ENCODE measurements at places on chromosomes 6 and 20.
A peak's percentile ranks its signal among the peaks of the same experiment; 100 is the strongest.

GRCh38 chr6:33276864-33277662 lies at the start of gene B3GALT4:
B3GALT4 (plus strand) TSS chr6:33277123; CDS start chr6:33277420, 297 bp downstream.
- DNase-seq, result no peak

DNA sequence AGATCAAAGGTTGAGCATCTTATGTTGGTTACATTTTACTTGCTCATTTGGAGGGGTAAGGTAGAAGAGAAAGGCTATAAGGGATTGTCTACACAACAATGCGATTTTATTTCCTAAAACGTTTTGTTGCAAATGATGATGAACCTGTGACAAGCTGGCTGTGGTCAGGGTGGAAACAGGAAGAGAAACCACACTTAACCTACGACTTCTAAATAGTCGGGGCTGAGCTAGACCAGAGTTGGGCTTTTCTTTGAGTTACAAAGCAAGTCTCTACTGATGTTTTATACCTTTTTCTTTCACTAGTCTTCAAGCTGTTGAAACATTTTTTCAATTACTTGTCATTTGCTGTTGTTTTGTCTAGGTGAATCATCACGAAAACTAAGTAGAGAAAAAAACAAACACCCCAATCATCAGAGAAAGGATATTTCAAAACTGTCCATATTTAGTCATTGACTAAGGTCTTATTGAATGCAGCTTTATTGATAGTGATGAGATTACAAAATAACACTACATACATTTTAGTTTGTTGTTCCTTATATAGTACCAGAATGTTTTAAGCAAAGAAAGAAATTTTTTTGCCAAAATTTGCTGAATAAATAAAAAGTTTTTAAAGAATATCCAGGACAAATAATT lies 18.0 kb downstream of the KLHL31 start:
- no peak for DNase-seq

GRCh38 chr6:144347933-144348332 lies 62.8 kb downstream of the UTRN start:
- no peak for DNase-seq

GRCh38 chr20:23128461-23129125 lies 42.5 kb upstream of the CD93 start:
- no peak for DNase-seq

DNA sequence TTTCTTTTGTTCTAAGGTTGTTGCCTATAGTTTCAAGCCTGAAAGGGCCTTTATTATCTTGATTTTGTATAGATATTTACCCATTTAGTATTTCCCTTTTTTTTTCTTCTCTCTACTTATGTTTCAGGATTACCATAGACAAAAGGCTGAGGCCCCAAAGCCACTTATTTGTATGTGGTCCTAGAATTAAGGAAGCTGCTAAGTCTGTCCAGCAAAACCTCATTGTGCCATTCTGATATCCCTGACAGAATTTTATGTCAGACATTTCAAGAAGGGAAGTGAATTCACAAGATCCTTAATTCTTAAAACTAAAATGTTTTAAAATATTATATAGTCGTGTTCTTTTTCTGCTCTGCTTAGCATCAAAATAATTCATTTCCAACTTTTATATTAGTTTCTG lies 6.9 kb downstream of the HAO1 start:
- DNase-seq, result no peak

GRCh38 chr6:101666256-101666655 lies 272.7 kb downstream of the GRIK2 start:
- DNase-seq, result peak; percentile 51

- no peak for DNase-seq
Measured at GRCh38 chr6:79824202-79824601, 123.2 kb downstream of the ELOVL4 start.

DNA sequence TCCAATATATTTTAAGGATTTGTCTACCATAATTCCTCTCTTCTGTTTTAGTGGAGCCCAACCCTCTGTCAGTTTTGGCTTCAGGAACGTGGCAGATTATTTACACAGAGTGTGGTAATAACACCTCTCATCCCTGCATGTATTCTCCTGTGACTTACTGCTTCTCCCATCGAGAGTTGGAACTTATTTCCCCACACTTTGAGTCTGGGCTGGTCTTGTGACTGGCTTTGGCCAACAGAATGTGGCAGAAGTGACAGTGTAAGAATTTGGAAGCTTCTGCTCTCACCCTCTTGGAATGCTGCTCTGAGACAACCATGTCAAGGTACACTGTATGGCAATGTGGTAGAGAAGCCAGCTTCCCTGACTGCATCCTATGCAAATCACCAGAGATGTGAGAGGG lies 407.7 kb downstream of the EPM2A start:
- DNase-seq, result no peak

- no peak for DNase-seq
Measured at GRCh38 chr20:22576733-22577514, 7.4 kb downstream of the FOXA2 start.

DNA sequence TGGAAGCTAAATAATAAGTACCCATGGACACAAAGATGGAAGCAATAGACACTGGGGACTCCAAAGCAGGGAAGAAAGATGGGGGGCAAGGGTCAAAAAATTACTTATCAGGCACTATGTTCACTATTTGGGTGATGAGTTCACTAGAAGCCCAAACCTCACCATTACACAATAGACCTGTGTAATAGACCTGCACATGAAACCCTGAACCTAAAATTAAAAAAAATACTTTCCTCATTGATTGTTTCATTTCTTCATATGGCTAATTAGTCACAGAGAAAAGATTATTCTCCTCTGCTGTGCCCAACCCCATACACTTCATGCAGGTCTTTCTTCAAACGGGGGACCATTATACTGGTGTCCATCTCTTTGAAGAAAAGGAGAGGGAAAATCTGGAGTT lies 213.0 kb upstream of the DTNBP1 start:
- DNase-seq, result no peak

DNA sequence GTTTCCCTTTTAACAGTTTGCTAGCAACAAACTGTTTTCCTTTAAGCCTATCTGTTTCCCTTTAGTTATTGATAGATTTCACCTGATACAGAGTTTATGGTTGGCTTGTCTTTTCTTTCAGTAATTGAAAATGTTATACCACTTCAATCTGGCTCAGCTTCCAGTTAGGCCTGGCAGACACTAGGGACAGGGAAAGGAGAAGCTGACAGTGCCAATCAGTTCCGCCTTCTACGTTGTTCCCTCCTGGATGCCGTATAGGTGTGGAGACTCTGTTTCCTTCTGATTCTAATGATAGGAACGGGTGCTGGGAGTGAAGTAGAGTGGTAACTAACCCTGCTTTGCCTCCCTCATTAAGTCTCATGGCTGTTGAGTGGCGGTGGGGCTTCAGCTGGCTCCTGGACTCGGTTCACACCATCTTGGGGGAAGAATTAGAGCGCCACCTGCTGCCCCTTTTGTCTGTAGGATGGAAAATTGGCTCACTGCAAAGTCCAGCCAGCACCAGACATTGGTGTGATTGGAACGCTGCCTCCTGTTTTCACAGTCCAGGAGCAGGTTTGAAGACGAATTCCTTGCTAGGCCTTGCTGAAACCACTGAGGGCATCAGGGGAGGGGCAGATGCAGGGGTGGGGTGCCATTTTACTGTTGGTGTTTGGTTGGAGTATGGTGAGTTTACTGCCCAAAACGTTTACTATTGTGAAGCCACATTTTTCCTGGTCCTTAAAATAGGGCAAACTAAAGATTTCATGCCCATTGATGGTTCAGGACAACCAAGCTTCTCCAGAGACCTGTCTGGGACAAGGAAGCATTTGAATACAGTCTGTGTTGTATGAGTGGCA lies 1729.5 kb downstream of the GRIK2 start:
- no peak for DNase-seq

DNA sequence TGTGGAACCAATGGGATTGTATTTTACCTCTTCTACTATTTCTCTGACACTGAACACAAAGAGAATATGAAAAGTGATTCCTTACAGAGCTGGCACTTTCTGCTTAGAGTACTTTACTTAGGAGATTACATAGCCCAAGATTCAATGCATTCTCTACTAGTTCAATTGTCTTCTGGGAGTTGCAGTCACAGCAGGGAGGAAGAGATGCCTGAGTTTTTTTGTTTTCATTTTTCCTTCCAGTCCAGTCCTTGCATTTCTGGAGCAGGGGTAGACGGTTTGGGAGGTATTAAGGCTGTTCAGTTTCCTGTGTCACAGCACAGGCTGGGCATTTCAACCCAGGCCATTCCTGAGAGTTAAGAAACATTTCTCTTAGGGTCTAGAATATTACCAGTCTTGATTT lies 42.0 kb upstream of the SLC2A12 start:
- no peak for DNase-seq

- DNase-seq, result no peak
Measured at GRCh38 chr6:3235486-3235885, 8.0 kb upstream of the TUBB2B start.

DNA sequence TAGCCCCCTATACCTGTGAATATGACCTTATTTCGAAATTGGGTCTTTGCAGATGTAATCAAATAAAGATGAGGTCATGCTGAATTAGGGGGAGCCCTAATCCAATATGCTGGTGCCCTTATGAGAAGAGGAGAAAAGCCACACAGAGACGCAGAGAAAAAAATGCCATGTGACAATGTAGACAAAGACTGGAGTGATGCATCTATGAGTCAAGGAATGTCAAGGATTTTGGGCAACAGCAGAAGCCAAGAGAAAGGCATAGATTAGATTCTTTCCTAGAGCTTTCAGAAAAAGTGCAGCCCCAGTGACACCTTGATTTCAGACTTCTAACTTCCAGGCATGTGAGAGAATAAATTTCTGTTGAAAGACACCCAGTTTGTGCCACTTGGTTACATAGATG lies 47.4 kb upstream of the HS3ST5 start:
- peak; percentile 48 for DNase-seq

- no peak for DNase-seq
Measured at GRCh38 chr20:10094566-10095173, 59.9 kb downstream of the ANKEF1 start.

DNA sequence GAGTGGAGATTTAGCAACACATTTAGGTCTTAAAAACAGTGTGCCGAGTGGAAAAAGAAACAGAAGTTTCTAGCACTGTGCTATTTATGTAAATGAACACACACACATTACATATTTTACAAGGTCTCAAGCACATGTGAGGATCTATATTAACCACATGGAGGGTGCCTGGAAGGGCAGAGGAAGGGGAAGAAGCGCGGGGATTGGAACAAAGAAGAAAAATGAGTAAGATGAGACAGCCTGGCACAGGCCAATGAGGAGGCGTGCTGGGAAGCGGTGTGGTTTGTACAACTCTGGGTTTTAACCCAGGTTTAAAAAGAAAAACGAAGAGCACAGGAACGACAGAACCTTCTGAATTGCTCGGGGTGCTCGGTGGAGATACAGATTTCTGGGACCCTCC lies 5.7 kb downstream of the KCNG1 start:
- DNase-seq, result no peak

GRCh38 chr6:7986219-7986618 lies 75.6 kb upstream of the TXNDC5 start:
- DNase-seq, result no peak

DNA sequence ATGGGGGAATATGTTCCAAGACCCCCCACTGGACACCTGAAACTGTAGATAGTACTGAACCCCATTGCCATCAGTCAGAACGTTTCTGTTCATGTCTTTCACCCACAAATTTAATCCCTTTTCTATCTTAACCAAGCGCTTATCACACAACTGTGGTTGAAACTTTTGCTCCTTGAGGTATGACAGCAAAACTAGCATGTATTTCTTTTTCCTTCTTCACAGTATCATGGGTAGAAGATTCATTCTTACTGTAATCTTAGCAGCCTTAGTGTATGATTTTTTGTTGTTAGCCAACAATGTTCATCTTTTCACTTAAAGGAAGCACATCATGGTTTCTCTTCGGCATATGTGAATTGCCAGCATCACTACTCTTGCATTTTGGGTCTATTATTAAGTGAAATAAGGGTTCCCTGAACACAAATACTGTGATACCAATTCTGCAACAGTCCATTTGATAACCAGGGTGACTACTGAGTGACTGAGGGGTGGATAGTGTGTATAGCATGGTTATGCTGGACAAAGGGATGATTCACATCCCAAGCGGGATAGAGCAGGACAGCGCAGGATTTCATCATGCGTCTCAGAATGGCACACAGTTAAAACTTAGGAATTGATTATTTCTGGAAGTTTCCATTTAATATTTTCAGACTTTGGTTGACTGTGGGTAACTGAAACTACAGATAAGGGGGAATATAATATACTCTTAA lies 41.8 kb downstream of the KCNS1 start:
- DNase-seq, result no peak

DNA sequence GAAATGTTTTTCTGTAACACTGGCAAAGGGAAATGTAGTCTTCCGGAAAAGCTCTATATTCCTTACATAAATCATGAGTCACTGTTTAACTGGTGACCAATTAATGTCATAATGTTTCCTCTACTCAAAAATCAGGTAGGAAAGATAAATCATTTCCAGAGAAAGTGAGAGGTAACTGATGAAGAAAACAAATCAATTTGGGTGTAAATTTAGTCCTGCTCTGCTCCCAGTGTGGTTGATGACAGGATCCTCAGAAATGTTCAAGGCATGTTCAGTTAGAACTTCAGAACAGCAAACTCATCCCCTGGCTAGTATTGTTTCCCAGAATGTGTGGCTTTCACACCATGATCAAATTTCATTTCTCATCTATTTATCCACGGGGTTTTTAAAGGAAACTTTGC lies 38.8 kb upstream of the SPACA1 start:
- no peak for DNase-seq

- DNase-seq, result no peak
Measured at GRCh38 chr20:44460795-44461141, 14.9 kb upstream of the TTPAL start.

GRCh38 chr20:62712606-62713005 lies 4.0 kb downstream of the NTSR1 start:
- no peak for DNase-seq

- no peak for DNase-seq
Measured at GRCh38 chr20:8854571-8854970, 214.3 kb upstream of the PLCB4 start.

GRCh38 chr6:56713254-56713672 lies 70.6 kb upstream of the DST start:
- no peak for DNase-seq

- DNase-seq, result no peak
Measured at GRCh38 chr20:23121751-23122320, 35.7 kb upstream of the CD93 start.

DNA sequence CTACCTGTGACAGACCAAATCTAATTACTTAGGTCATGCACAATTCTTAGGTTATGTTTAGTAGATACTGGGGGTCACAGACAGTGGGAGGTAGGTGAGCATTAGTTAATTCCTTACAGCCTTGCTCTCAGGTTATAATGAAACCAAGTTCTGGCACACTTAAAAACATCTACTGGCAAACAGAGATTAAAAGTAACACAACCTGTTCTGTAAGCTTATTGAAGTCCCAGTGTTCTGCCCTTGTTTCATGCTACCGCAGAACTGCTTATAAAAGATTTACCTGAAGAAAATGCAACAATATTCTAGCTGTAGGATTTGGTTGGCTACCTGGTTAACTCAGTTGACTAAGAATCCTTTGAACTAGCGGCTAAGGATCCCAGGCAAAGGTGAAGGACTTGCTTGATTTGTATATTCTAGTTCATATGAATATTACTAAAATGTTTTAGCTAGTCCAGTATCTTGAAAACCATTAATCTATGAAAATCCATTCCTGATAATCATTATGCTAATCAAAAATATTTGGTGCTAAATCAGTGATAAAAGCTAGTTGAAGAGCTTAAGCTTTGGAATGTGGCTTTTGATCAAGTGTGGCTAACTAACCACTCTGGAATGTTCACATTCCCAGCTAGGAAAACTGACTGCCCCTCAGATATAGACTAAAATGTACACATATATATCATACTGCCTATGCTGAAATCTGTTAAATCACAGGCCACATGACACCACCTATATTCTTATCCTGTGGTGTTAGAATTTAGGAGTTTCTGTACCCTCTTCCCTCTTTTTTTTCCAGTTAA lies 7.2 kb downstream of the PEX3 start:
- peak; percentile 23 for DNase-seq

GRCh38 chr6:90401933-90402830 lies 105.5 kb upstream of the BACH2 start:
- DNase-seq, result no peak
